ENCODE measurements at places on chromosomes 7 and 10. TPM values are rescaled to one million over a fixed set of nuclear protein-coding genes. Genes with fewer than 3 reads are reported as not detected.

DNA sequence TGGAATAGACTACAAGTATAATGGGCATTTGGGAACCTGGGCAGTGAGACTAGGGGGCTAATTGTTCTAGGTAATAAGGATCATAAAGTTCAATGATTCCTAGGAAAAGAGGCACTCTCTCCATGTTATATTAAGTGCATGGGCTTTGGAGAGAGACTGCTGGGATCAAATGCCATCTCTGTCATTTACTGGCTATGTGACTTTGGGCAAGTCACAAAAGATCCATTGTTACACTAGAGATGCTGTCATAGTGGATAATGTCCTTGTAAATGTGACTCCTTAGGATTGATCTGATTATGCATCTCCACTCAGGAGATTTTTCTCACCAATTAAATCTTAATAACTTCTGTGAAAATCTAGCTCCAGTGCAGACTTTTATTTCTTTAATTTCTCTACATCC lies 156.3 kb upstream of the CACNA2D1 start:
- no peak overlapping the region for H3K27ac ChIP-seq
- no peaks in the 10 kb centered on the region for H3K4me1 ChIP-seq
- H3K36me3 ChIP-seq, result no peaks in the 10 kb centered on the region
- DNase-seq, result no peak

OLAH gene
- not detected for polyA plus RNA-seq

ARMC3 gene
- not detected for polyA plus RNA-seq

RSBN1L gene
- polyA plus RNA-seq, result 7.9 TPM

GRCh38 chr7:110675383-110676103 lies 415.4 kb upstream of the LRRN3 start:
- DNase-seq, result no peak
- no peak overlapping the region for H3K4me3 ChIP-seq
- H3K27ac ChIP-seq, result no peak overlapping the region

Data from naive B cell (primary cell).